Activated CD4-positive, alpha-beta T cell treated with anti-CD3 and anti-CD28 coated beads for 24 hours (primary cell): ENCODE measurements at places on chromosomes 13 and 19.

DNA sequence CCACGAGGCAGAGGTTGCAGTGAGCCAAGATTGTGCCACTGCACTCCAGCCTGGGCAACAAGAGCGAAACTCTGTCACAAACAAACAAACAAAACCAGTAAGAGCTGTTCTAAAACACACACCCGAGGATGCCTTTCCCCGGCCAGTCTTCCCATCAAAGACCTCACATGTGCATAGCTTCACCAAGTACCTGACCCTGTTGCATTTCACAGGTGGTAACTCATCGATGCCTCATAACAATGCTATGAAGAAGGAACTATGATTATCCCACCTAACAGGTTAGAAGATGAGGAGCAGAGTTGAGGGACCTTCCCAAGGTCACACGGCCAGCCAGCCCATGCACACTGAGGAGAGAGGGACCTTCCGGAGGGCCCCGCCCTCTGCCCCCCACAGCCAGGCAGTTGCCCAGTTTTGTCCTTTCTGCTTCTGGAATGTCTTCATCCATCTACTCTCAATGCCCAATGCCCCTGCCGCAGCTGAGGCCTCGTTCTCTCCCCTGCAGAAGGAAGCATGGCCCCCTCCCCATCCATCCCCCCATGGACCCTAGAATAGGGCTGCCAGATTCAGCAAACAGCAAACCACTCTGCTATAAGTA, 16.8 kb upstream of the LENG8 start:
- no peak for DNase-seq

DNA sequence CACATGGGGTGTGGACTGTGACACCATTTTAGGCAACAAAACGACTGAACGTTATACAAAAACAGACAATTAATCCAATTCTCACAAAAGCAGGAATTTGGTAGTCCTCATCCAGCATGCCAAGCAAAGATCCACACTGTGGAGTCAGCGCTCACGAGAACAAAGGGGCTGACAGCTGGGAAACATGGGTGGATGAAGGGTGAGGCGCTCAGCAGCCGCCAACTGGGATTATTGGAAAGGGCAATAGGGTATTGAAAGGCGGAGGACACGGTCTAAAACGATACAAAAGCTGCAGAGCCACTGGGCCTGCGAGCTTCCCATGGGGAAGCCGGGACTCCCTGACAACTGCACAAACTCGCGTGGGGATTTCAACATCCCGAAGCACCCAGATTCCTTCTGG, 4.7 kb upstream of the ZNF813 start:
- no peak for DNase-seq

DNA sequence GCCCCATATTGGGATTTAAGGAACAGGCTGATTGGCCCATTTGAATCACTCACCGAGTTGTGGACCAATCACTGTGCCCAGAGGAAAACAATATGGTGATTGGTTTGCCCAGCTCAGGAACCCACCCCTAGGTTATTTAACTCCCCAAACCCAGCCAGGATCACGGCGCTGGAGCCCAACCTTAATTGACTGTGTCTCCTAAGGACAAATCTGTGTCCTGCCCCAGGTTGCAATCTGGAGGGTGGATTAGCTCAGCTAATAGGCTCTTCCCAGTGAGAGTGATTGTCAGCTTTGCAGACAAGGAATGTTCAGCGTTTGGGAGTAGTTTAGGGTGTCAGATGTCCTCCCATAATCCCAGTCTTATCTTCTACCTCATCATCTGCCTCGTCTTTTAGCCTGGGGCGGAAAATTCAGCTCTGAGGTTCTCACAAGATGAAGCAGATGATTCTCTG, 3.5 kb upstream of the ZNF358 start:
- DNase-seq: no peak

- no peak for DNase-seq
These were observed 291.3 kb downstream of the MTUS2 start for GRCh38 chr13:29111446-29111845.

DNA sequence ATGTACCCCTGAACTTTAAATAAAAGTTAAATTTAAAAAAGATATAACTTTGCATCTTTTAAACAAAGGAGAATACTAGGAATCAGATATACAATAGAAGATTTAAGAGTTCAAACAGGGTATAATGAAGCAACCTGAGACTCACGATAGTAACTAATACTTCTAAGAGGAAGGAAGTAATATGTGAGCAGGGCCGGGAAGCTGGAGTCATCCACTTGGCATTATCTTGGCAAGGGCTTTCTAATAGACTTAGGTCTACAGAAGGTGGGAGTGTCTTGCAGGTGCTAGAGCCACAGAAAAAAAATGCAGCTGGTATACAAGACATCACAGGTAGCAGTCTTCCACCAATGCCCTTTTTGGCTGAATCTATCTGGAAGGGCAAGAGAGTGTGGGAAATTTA, 231.9 kb downstream of the KCTD12 start:
- no peak for DNase-seq

GRCh38 chr13:45695198-45695730, 6.9 kb upstream of the CBY2 start:
- DNase-seq: peak; percentile 3

DNA sequence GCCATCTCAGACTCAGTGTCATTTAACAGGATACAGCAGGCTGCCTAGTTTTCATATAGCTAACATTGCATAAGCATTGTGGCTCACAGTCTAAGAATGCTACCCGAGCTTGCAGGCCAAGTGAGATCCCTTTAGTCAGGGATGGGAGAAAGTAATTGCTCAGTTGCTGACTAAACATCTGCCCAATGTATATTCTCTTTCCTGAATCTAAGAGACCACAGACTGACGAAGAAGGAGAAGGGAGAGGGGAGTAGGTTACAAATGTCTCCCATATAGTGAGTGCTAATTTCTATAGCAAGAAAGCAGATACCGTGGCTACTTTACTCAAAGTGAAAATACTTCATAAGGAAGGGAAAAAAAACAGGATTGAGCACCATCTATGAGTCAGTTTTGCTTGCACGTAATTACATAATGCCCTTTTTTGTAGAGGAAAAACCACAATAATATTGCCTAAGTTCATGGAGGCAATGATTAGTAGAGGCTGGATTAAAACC, 453.9 kb downstream of the COG6 start:
- no peak for DNase-seq

- no peak for DNase-seq
These were observed 9.0 kb upstream of the LTBP4 start for GRCh38 chr19:40592170-40592569.

GRCh38 chr13:39329182-39329639, 273.8 kb downstream of the LHFPL6 start:
- DNase-seq: no peak

DNA sequence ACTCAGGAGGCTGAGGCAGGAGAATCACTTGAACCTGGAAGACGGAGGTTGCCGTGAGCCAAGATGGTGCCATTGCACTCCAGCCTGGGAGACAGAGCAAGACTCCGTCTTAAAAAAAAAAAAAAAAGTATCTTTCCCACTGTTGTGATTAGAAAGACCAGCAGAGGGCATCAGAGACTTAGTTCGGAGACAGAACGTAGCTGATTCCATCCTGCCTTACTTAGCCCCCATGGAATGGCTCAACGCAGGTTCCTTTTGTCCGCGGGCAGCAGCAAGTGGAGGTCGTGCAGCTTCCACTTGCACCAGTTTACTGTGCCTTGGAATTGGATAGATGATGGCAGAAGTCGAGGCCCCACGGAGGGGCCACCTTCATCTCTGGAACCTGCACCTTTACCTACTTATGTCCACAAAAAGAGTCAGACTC, 8.1 kb downstream of the TIMM29 start:
- DNase-seq: peak; percentile 23

GRCh38 chr13:27264181-27264580, 6.4 kb upstream of the RASL11A start:
- DNase-seq: no peak

- DNase-seq: no peak
These were observed 158.6 kb upstream of the SOX1 start for GRCh38 chr13:111908361-111908760.

- DNase-seq: no peak
These were observed 19.8 kb downstream of the RBM26 start for GRCh38 chr13:79386125-79386826.

- DNase-seq: peak; percentile 98
These were observed at the start of the genes ODAD3 and PRKCSH for GRCh38 chr19:11435057-11435832. TSS of gene ODAD3 (minus strand) at chr19:11435121. CDS start at chr19:11435016, 105 bp downstream. TSS of gene PRKCSH (plus strand) at chr19:11435635. CDS start at chr19:11436118, 483 bp downstream.

GRCh38 chr13:59166174-59166573, 997.6 kb downstream of the DIAPH3 start:
- DNase-seq: no peak

DNA sequence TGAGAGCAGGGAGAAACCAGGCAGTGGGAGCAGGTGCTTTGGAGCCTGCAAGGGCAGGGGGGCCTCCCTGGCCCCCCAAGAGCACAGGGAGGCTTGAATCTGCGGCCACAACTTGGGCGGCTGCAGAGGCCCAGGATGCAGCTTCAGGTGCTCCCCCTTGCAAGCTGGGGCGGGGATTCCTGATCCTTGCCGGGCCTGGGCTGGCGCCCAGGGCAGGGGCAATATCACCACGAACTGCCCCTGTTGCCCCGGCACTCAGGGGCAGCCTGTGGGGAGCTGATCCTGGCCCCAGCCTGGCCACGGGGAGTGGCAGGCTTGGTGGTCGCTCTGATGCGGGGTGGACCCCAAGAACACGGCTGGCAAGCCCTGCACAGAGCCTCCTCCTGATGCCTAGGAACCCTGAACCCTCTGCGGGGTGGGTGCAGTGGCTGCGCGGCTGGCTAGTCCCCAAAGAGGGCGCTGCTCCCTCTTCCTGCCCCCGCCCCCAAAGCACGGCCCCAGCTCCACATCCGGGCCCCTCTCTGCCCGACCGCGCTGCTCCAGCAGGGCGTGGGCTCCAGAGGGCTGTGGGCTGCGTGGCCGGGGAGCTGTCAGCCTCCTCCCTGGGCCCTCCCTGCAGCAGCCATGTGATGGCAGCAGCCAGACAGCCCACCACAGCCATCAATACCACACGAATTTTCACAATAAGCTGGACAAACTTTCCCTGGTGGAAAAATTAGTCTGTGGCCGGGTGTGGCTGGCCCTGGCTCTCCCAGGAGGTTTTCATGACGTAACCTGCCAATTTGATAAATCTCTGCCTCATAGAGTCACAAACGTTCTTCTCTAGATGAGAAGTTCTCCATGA, 21.0 kb downstream of the TNFSF9 start:
- DNase-seq: no peak

- DNase-seq: no peak
These were observed 432.4 kb downstream of the SLITRK1 start for GRCh38 chr13:83449668-83450395.

DNA sequence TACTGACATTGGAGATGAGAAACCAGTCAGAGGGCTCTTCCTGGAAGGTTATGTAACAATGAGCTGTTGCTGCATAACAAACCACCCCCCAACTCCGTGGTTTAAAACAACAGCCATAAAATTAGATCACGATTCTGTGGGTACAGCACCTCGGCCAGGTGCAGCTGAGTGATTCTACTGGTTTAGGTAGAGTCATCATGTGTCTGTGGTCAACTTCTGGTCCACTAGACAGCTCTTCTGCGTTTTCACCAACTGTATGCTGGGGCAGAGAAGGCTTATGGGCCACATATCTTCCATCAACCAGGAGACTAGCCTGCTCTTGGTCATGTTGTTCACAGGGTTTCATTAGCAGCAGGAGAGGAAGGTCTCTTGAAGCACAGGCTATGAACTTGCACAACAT, 585.5 kb downstream of the KCTD12 start:
- DNase-seq: no peak

- no peak for DNase-seq
These were observed 109.8 kb downstream of the ZIC5 start for GRCh38 chr13:99861771-99862170.

GRCh38 chr13:84784443-84785153, 902.3 kb upstream of the SLITRK1 start:
- no peak for DNase-seq

DNA sequence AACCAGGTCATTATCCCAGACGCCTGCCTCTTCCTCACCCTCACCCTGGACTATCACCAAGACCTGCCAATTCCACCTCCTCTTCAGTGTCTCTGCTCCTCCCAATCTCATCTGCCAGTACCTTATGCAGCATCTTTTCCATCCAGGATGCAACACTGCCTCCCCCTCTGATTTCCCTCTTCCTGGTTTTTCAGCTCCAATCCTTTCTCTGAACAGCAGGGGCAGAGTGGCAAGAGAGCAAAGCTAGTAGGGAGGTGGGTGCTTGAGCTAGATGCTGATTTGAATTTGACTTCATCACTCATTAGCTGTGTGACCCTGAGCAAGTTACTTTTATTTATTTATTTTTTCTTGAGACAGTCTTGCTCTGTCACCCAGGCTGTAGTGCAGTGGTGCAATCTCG, 25.6 kb upstream of the CABP5 start:
- no peak for DNase-seq
